ENCODE measurements at places on chromosomes 2 and 18.

DNA sequence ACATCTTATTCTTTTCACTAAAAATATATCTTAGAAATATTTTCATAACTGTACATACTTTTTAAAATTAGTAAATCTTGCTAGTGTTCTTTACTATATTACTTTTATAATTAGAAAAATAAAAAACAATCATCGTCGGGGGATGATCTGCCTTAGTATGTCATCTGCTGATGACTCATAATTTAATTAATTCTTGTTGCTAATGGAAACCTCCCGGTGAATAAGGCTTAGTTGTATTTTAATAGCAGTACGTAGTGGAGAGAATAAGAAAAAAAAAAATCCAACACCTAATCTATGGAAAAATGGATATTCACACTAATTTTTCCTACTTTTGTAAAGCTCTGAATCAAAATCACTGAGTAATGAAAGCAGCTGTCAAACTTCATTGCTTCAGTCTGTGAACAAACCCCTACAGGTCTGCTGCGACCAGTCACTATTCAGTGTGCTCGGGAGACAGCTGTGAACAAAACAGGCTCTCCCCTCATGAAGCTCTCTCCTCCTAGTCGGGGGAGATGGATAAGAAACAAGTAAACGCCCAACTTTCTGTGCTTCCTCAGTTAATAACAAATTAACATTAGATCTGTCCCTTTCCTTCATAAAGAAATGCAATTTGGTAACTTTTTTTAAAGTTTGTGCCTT is 97.4 kb upstream of the UPP2 start:
- no peak for DNase-seq

DNA sequence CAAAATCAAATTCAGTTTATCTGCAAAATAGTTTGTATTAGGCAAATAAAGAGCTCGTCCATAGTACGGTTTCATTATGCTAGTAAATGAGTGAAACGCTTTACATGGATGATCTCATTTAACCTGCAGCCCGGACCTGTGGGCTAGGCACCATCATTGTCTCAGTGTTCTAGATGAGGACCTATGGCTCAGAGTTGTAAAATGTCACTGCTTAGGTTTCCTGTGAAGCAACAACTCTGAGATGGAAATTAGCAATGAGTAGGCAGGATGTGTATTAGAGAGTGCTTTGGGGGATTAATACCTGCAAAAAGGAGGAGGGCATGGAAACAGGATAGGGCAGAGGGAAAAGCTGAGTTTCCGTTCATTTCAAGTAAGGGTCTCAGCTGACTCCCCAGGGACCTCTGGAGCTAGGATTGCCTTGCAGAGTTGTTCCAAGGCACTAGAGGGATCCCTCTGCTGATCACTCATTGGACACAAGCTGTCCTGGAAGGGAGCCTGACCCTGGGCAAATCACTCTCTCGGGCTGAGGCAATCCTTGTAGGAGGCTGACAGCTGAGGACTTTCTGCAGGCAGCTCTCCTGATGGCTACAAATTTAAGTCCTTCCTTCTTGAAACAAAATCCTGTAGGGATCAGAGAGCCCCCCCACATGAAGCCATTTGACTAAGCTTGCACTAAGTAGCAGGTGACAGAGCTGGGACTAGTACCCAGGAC is 58.8 kb upstream of the SIX2 start:
- DNase-seq, result no peak

- no peak for DNase-seq
These were observed 8.3 kb upstream of the TNS1 start for GRCh38 chr2:218010984-218011652.

DNA sequence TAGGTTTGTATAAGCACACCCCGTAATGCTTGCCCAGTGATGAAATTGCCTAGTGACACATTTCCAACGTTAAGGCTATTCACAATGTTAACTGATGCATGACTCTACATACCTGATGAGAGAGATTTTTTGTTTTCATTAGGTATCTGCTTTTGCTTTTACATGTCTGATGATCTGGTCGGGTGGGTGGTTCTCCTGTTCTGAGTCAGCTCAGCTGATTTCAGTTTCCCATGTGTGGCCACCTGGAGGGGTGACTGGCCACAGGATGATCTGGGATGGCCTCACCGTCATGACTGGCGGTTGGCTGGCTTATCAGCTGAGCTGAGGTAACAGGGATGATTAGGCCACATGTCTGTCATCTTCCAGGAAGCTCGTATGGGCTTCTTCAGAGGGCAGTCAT is 33.8 kb upstream of the ACYP2 start:
- no peak for DNase-seq

DNA sequence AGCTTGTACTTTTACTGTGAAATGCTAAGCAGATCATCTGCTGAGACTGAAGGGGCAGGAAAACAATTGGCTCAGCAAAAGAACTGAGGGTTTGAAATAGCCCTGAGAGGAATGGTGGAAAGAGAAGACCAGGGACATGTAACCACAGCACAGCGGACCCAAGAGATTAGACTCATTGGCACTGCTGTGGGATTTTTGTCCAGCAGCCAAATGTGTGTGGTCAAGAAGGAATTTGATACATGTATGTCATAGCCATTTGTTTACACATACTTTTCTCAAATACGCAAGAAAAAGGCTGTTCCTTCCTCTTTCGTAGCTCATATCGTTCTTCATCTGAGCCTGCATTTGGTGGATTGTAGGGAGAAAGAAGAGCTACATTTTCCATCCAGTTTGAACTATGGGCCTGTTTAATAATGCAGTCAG is 73.8 kb downstream of the TRABD2A start:
- DNase-seq, result no peak

DNA sequence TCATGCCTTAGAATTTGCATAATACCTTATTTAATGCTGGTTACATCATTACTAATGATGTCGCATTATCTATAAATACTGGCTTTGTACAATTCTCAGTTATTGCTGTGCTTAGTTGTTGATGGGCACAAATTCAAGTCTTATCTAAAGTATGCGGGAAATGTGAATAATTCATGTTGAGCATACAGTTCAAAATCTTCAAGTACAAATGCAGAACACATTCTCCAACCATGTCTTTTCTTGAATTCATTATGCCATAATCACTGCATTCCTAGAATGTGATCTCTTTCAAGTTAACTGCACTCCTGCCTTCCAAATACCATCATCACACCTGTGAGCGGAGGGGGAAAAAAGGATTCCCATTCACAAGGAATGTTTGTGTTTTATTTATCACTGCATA is 337.0 kb downstream of the MBD2 start:
- no peak for DNase-seq

- no peak for DNase-seq
These were observed 106.3 kb downstream of the ABCA12 start for GRCh38 chr2:215032153-215032552.

GRCh38 chr2:64454386-64455332 is 697 bp downstream of the LGALSL start:
- peak; percentile 33 for DNase-seq

DNA sequence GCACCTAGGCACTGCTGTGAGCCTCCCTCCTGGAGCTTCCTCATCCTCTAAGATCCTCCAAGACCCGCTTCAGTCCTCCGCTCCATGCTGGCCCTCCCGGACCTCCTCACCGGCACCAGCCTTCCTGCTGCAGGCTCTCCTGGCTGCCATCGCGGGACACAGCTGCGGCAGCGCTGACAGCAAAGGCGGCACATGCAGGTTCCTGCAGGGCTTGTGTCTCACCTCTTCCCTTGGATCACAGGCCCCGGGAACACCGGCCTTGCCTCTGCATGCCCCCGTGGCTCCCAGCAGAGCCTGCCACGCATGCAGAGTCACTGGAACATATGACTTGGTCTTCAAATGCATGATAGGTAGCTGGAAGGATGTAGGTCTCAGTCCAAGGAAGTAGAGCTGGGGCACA is 67.2 kb downstream of the PTGR3 start:
- no peak for DNase-seq

GRCh38 chr2:48198371-48198770 is 292.1 kb upstream of the FBXO11 start:
- DNase-seq, result no peak

DNA sequence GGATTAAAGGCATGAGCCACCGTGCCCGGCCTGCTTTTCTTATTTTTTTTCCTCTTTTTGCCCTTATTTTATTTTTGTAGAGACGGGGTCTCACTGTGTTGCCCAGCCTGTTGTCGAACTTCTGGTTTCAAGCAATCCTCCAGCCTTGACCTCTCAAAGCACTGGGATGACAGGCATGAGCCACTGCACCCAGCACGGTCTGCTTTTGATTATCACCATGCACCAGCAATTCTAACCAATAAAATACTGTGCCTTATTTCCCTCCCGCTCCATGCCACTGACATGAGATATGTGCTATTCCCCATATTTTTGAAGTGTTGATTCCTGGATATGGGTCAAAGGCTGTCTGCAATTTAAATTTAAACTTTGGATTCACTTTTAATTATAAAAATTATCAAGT is 42.9 kb downstream of the ACYP2 start:
- no peak for DNase-seq

All from stimulated activated CD8-positive, alpha-beta memory T cell treated with anti-CD3 and anti-CD28 coated beads, Interleukin-12 subunit alpha, Interleukin-12 subunit beta, amount 100 ng/mL, for 4 hours (primary cell).